Foreskin fibroblast (primary cell): ENCODE measurements at places on chromosomes 7 and 10.

- no peak for DNase-seq
These were observed 8.1 kb downstream of the AOC1 start for GRCh38 chr7:150860291-150860977.

- no peak for DNase-seq
These were observed 50.0 kb upstream of the PTER start for GRCh38 chr10:16386855-16387254.

- peak; percentile 52 for DNase-seq
These were observed 38.6 kb upstream of the MET start for GRCh38 chr7:116633131-116633988.

DNA sequence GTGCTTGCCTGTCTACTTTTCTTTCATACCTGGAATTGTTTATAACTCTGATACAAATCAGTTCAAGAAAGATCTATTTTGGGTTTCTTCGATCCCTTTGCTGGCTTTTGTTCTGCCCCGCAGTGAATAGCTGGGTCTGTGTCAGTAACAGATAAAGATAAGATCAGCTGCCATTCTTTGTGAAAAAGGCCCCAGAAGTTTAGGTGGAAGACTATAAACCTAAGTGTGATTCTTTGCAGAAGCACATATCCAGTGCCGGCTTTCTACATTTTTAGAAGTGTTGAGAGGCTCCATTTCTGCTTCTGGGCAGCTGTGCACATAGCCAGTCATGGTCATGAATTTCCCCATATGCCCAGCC is 686.4 kb upstream of the C7orf33 start:
- DNase-seq, result no peak

DNA sequence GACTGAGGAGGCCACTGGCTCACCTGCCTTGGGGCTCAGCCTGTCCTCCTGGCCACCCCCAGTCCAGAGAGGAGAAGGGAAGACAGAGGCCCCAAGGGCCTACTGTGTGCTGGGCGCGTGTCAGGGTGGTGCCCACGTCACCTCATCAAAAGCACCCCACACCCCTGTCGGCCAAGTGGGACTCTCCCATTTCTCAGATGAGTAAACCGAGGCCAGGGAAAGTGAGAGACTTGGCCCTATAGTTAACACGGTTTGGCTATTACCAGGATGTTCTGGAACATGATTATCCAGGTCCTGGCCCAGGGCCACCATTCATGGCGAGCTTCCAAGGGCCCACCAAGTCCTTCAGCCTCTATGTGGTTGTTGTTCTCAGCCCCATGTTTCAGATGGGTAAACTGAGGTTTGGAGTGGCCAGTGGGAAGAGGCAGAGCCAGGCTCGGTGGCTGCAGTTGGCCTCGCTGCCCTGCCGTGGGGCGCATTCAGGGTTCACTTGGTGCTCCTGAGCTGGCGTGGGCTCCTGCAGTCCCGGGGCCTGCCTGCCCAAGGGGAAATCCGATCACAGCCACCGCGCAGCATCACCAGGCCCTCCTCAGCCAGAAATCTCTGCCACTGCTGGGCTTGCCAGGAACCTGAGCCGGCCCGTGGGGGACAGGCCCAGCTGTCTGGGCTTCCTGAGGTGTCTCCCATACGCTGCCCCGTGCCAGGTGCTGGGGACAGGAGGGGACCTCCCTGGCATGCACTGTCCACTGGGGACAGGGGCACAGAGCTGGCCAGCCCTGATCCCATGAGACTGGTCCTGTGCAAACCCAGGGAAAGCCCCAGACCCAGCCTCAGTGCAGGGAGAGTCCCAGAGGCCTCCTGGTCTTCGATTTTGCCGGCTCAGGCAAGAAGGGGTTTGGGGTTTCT is 117.7 kb upstream of the TNRC18 start:
- no peak for DNase-seq

DNA sequence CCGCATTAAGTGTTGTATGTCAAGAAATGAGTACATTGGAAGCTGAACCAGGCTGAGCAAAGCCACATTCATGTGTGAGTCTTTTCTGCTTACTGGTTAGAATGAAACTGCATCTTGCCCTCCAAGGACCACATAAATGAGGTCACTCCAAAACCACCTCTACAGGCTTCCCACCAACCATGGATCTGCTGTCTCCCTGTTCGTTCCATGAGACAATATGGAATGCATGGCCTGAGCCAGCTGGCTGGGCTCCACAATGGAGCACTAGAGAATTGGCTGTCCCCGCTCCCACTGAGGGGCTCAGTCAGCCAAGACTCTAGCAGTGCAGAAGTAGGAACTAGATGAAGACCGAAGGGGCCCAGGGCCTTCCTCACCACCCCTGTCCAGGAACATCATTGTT is 120.8 kb downstream of the TNS3 start:
- no peak for DNase-seq

- no peak for DNase-seq
These were observed 17.7 kb upstream of the IGFBP3 start for GRCh38 chr7:45938626-45939302.

DNA sequence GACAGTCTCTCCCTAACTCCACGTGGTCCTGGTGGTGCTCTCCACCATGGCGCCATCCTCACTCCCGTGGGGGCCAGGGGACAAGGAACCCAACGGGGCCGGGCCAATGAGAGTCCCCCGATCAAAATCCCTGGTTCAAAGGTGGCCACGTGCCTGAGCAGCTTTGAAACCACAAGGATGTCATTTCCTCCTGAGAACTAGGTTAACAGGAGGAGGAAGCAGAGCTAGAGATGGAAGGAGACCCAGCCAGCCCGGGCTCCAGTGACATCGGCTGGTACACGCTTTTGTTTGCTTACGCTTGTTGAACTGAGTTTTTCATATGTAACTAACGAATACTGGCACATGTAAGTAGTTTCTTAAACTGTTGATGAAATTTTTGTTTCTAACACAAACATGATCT is 61.7 kb downstream of the PRPF18 start:
- no peak for DNase-seq

DNA sequence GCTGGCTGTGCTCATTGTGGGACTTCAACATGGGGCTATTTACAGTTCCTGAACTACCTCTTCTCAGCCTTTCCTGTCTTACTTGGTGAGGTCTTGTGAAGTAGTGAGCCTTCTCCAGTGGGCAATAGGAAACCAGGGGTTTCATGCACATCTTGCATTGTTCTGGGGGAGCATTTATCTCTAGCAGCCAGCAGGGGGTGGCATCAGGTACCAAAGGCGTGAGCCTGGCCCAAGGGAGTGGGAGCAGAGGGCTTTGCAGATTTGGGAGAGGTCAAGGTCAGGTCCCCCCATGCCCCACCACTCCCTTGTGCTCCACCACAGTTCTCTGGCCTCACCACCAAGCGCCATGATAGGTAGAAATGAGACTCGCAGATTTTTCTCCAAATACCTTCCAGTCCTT is 85.4 kb upstream of the NPTX2 start:
- no peak for DNase-seq

DNA sequence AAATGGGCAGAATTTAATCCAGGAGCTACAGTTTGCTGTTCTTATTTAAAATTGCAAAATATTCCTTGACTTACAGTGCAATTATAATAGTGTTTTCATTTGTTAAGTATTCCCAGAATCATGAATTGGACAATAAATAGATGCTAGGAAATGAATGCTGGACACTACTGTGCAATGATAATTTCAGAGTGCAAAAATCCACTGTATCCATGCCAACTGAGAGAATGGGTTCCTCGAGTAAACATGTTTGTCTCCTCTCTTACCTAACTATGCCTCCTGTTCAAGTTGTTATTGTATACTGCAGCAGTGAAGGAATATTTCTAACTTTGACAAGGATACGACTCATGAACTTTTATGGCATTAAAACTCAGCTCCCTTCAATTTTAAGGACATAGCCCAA is 1396.3 kb downstream of the GATA3 start:
- DNase-seq, result no peak
